NCI-H1436 treated with DMSO at 0.1 percent for 48 hours (cell line): ENCODE measurements at places on chromosomes 1 and 21.

DNA sequence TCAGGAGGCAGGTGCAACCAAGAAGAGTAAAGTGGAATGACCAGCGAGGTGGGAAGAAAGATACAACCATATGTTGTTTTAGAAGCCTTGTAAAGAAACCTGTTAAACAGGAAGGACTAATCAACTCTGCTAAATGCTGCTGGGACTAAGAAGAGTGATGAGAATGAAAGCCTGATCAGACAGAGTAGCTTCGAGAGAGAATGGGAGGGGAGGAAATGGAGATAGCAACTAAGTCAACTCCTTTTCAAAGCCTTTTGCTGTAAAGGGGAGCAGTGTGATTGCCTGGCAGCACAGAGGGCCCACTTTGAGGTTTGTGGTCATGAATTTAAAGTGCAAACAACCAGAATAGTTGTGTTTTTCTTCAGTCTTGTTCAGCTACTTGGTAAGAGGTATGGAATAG lies 31.4 kb downstream of the SLC30A7 start:
- DNase-seq = no peak

- DNase-seq = no peak
Observed at GRCh38 chr1:211581526-211581925, 2.6 kb upstream of the SLC30A1 start.

DNA sequence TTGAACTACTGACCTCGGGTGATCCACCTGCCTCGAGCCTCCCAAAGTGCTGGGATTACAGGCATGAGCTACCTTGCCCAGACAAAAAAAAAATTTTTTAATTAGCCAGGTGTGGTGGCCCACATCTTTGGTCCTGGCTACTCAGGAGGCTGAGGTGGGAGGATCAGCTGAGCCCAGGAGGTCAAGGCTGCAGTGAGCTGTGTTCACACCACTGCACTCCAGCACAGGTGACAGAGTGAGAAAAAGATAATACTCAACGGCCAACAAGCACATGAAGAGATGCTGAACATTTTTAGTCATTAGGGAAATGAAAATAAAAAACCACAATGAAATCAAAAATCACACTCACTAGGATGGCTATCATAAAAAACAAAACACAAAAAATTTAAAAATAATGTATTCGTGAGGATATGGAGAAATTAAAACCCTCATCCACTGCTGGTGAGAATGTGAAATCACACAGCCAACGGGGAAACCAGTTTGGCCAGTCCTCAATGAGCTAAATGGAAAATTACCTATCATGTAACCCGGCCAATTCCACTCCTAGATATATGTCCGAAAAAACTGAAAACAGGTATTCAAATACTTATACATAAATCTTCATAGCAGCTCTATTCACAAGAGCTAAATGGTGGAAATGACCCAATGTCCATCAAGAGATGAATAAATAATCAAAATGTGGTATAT lies 41.2 kb downstream of the ENAH start:
- no peak for DNase-seq

DNA sequence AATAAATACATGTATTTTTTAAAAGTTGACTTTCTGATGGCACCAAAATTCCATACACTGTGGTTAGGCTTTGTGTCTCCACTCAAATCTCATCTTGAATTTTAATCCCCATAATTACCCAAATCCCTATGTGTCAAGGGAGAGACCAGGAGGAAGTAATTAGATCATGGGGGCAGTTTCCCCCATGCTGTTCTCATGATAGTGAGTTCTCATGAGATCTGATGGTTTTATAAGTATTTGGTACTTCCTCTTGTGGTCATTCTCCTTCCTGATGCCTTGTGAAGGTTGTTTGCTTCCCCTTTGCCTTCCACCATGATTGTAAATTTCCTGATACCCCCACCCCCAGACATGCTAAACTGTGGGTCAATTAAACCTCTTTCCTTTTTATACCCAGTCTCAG lies 1218.4 kb upstream of the PRMT6 start:
- DNase-seq = no peak

- no peak for DNase-seq
Observed at GRCh38 chr21:42118901-42119300, 47.8 kb downstream of the UMODL1 start.

- DNase-seq = no peak
Observed at GRCh38 chr21:41614511-41614910, 106.6 kb upstream of the TMPRSS2 start.

GRCh38 chr1:31667065-31667785 lies 22.5 kb upstream of the PEF1 start:
- DNase-seq = no peak

DNA sequence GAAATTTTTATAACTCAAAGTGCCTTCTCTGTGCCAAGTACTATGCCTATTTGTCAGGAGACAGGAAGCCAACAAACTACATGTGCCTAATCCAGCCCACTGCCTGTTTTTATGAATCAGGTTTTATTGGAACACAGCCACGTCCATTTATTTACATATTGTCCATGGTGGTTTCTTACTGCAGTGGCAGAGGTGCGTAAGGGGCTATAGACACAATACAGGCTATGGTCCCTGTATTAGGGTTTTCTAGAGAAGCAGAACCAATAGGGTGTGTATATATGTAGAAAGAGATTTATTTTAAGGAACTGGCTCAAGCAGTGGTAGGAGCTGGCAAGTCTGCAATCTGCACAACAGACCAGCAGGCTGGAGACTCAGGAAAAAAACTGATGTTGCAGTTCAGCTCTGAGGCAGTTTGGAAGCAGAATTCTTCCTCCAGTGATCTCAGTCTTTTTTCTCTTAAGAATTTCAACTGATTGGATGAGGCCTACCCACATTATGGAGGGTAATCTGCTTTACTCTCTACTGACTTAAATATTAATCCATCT lies 15.4 kb downstream of the PPIE start:
- no peak for DNase-seq

DNA sequence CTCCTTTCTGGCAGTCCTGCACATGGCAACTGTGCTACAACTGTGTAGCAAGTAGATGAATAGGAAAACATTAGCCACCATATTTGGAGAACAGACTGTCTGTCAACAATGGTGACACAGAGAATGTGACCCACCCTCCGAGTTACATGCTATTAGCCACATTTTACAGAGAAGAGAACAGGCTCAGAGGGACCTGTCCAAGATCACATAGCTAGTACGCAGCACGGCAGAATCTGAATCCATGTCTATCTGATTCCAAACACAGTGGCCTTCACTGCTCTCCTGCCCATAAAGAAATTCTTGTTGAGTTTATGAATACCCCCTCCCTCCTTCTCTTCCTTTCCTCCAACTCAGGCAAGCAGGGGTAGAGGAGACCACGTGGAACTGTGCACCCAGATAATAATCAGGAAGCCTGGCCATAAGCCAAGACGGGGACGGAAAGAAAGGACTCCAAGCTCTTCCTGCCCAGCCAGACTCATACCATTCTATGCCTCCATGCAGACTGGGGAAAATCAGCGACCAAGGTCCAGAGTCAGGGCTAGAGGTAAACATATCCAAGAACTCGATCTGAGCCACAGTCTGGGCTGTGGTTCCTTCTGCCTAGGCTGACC lies 78.8 kb downstream of the TRABD2B start:
- no peak for DNase-seq

- no peak for DNase-seq
Observed at GRCh38 chr1:171019971-171020370, 70.7 kb upstream of the FMO3 start.

DNA sequence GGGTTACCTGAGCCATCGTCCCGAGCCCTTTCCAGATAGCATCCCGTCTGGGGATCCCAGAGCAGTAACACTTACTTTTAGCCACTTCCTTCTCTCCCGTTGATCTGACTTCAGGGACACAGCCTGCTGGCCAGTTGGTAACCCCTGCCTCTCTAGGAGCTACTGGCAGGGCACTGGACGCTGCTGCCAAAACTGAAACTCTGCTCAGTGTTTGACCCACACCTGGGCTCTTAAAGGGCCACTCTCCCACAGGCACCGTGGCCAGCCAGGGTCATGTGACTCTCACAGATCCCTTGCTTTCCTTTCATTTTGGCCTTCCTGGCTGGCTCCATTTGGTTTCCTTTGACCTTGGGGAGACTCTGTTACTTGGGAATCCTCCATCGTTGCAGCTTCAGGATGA lies at the start of gene PIGR:
TSS of gene PIGR (minus strand) at position 206 of the 400 bp plus-strand sequence. CDS start 5,935 bp downstream, outside the sequence.
- DNase-seq = no peak

GRCh38 chr1:96362623-96363022 lies 359.0 kb upstream of the PTBP2 start:
- no peak for DNase-seq

- DNase-seq = no peak
Observed at GRCh38 chr1:41661428-41662060, 177.1 kb upstream of the EDN2 start.

DNA sequence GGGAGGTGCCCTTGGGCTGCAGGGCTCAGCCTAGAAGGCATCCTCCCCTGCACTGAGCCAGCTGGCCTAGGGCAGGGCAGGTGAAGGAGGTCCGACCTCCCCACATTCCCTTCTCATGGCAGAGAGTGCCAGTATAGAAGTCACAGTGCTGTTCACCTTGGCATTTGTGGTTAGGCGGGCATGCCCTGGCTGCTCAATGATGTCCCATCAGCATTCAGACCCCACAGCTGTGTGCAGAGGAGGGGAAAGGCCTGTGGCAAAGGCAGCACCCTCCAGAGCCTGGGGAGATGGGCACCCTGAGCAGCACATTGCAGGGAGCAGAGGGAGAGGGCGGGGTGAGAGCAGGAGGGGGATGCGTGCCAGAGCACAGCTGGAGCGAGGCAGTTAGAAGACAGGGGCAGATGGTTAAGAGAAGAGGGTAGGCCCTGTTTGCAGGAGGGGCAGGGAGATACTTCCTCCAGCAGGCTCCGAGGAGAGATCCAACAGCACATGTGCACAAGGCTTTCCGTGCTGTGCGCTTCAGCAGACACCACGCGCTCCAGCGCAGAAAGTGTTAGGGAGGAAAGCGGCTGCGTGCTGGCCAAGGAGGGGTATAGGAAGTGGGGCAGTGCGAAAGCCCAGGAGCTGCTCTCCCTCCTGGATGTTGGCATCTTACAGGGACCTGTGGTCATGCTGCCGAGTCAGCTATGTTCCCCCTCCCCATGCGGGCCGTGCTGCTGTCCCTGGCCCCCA lies 43.7 kb upstream of the COL6A1 start:
- DNase-seq = no peak

- no peak for DNase-seq
Observed at GRCh38 chr1:229641306-229641705, 15.3 kb downstream of the URB2 start.

DNA sequence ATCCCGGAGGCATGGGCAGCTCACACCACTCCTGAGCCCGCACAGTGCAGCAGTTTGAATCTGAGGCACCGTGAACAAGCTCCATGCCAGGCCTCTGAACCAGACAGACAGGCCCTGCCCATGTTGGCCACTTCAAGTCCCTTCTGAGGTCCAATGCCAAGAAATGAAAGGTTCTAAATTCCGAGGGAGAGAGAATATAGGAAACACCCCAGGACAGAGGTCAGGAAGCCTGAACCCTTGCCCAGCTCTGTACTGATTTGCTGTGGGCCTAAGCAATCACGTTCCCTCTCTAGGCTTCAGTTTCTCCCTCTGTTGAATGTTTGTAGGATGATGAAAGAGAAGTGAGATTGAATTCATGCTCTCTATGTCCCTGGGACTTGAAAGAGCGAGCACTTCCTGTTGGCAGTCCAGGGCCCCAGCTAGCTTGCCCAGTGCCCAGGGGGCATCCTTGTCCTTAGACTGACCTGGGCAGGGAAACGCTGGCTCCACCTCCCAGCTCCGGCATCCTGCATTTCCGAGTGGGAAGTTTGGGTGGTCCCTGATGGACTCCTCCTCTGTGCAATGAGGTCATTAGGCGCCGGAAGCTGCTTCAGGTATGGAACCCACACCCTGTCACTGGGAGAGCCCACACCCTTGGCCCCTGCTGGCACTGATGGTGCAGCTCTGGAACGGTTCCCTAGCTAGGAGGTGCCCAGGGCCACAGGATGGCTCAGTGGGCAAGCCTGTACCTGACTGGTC lies 242.4 kb upstream of the TMEM51 start:
- DNase-seq = no peak

GRCh38 chr21:42581993-42582786 lies 68.5 kb downstream of the SLC37A1 start:
- no peak for DNase-seq

DNA sequence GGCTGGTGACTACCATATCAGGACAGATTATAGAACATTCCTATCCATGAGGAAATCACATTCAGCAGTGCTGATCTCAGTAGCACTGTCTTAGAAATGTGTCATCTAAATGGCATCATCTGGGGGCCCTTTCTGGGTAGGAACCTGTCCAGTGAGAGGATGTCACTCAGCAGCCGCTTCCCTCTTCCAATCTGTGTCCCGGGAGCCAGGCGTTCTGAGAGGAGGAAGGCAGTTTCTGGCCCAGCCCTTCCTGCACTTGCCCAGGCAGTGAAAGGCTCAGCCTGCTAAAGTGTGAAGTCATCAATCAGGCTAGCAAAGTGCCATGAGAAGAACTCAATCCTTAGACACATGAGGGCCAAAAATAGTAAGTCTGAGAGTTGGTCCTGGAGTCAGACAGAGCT lies 25.6 kb downstream of the RAB4A start:
- no peak for DNase-seq

DNA sequence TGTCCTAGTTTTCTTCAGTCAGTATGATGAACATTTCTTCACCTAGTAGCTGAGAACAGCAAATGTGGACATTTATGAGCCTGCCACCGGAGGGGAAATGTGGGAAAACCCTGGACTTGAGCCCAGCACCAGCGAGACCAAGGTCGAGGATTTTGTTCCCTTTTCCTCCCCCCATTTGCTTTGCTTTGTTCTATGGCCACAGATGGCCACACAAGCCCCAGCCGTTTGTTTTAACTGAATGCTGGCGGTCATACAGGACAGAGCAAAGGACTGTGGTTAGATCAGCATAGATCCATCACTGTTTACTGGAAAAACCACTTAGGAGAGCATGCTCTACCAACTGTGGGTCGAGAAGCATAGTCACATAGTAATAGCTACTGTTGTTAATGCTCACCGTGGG lies 20.9 kb downstream of the SH2D2A start:
- no peak for DNase-seq

- DNase-seq = no peak
Observed at GRCh38 chr1:9080705-9081291, 11.4 kb upstream of the SLC2A5 start.

DNA sequence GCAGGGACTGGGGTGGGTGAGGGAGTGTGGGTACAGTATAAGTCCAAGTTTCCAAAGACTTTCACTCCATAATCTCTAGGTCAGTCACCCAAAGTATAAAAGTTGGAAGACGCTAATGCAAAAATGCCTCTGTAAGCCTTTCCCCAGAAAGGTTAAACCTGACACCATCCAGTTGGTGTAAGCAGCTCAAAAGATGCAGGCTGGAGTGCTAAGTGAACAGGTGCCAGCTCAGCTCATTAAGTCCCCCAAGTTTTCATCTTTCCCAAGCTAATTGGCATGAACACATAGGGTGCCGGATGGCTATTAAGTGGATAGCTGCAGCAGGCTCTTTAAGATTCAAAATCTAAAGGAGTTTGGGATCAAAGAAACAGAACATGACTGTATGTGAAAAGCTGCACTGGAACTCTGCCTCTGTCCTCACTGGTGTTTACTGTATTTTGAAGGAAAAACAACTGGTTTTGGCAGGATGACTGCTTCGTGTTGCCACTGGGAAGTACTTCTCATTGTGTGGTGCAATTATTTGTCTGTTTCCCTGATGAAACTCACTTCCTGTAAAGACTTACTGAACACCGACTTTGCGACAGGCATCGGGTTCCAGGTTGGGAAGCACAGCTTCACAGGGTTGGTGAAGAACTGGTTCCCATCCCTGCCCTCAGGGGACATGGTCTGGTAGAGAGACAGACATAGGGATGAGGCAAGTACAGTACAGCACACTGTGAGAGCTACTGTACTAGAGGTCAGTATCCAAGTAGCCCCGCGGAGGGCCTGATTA lies 152.7 kb downstream of the DAB1 start:
- no peak for DNase-seq
